Activated T-cell treated with anti-CD3 and anti-CD28 coated beads, Interleukin-2, amount 50 U/mL, for 24 hours (primary cell): ENCODE measurements at places on chromosomes 5 and 9.

DNA sequence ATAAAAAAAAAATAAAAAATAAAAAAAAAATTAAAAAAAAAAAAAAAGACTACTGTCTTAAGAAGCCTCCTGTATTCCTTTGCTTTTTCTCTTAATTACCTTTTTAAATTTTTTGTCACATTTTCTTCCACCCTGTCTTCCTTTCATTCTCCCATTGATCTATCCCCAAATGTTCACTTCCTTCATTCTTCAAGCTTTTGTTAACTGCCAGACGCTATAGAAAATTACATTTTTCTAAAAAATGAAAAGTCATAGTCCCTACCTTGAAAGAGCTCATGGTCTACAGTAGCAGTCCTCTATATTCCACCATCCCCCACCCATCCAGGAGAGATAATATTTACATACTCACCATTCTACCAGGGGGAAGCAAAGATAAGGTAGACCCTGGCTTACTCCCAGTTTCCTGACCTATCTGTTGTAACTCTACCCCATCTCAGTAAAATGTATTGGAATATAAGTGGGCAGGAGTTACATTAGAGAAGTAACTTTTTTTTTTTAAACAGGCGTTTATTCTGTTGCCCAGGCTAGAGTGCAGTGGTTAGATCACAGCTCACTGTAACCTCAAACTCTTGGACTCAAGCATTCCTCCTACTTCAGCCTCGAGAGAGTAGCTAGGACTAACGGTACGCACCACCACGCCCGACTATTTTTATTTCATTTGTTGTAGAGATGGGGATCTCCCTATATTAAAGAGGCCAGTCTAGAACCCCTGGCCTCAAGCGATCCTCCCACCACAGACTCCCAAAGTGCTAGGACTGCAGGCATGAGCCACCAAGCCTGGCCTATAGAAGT is 3.8 kb upstream of the PRKAA1 start:
- DNase-seq: no peak

DNA sequence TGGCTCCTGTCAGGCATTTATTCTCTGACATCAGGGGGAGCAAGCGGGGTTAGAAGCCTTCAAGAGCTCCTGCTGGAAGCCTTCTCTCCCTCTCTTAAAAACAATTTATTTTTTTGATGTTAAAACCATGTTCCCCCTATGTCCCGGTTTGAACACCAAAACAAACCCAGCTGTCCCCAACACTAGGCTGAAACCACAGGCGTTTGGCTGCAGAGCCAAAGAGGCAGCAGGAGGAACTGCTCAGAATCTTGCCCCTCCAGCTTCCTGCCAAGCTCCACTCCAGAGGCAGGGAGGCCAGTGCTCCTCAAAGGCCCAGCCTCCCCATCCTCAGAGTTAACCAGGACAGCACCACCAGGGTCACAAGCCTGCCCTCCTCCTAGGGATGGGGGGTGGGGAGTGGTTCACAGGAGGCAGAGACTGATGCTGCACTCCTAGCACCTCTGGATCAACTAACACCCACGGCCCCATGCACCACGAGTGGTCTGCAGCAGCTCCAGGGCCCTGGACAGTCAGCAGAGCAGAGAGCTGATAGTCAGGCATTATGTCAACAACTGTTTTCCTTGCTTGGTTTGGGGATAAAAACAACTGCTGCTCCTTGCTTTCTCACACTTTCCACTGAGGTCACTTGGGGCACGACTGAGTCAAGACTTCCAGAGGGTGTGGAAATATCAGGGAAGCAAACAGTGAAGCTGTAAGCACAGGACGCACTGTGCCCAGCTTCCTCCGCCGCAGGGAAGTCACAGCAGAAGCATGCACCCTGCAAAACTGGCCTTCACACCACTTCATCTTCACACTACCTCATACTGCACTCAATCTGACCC is 96.5 kb upstream of the ADRA1B start:
- no peak for DNase-seq

GRCh38 chr5:42807722-42808447 is 3.8 kb downstream of the SELENOP start:
- DNase-seq: no peak

GRCh38 chr5:10741661-10742060 is 19.4 kb downstream of the DAP start:
- no peak for DNase-seq

DNA sequence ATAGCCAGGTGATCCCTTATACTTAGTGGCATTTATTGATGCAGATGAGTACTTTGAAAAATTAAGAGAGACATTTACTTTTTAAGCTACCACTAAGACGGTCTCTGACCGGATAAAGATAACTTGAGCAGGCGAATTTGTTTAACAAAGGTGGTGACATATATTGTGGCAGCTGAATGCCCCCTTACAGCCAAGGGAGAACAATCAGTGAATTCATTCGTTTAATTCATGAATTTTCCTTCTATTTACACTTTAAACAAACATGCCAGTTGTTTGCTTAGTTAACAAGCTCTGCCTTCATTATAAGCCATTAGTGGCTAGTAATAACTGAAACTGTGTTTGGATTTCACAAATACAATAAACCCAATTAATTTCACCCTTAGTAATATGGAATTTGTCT is 187.1 kb downstream of the AOPEP start:
- DNase-seq: no peak

DNA sequence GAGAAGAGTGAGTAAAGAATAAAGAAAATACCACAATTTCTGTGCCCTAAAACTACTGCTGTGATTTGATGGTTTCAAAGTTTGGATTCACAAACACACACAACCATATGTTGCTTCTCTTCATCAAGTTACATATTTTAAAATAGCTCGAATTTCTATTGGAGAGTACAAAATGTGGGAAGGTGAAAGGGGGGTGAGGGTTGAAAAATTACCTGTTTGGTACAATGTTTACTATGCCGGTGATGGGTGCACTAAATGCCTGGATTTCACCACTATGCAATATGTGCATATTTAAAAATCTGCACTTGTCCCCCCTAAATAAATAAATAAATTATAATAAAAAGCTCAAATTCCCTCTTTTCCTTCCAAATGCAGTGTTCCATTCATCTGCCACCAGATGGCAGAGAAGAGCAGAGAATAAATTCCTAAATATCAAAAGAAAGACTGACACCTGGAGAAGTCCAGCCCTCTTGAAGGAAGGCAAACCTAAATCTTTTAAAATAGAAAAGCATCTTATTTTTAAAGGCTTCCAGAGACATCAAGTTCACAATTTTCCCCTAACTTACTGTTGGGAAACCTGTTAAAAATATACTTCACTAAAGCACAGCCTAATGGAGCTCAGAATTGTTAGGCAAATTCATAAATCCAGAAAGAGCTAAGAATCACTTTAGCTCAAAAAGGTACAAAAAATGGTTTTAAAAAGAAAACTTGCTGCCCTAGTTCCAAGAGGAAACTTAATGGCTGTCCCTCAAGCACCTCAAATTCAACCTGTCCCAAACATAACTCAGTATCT is 24.8 kb upstream of the HNRNPA0 start:
- no peak for DNase-seq

DNA sequence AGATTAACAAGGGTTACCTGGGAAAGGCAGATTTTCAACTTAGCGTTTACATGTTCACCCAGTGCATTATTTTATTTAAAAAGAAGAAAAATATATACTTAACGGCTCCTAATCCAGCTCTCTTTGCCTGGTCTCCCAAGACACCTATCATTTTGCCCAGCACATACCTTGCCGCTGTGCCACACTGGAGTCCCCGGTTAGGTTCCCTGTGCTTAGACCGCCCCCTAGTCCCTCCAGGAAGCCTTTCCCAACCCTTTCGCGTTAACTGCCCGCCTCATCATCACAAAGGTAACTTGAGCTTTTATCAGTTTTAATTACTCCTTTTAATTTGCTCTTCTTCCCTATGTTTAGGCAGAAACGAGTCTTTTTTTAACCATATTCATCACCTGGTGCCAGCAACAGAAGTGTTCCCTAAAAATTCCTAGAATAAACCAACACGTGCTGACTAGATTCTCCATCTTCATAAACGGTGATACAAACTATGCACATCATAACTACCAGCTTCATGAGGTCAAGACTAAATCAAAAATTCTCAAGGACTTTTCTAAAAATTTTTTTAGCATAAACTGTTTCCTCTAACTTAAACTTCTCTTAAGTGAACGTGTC is 19.7 kb downstream of the DNAJA1 start:
- no peak for DNase-seq

GRCh38 chr5:178340637-178341036 is 108.0 kb upstream of the PHYKPL start:
- DNase-seq: no peak

DNA sequence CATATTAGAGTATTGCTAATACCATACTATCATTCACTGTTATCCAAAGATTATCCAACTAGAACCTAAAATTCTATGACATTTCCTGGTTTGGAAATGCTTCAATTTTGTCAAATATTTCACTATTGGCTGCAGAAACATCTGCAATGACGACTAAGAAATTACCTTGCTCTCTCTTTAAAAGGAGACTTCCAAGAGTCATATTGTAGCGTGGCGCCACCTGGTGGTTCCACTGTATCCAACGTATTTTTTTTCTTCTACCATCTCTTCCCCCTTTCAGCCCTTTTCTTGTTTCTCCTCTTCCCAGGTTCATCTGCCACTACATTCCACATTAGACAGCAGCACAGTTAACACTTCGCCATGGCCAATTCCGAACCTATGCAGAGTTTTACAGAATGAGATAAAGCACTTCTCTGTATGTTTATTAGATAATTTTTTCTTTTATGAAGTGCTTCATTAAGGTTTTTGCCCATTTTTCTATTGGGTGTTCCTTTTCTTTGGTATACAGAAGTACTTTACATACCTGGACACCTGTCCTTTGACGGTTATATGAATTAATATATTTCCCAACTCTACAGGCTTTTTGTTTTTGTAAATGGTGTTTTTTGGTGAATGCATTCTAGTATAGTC is 153.5 kb downstream of the CDC42SE2 start:
- DNase-seq: peak; percentile 85

DNA sequence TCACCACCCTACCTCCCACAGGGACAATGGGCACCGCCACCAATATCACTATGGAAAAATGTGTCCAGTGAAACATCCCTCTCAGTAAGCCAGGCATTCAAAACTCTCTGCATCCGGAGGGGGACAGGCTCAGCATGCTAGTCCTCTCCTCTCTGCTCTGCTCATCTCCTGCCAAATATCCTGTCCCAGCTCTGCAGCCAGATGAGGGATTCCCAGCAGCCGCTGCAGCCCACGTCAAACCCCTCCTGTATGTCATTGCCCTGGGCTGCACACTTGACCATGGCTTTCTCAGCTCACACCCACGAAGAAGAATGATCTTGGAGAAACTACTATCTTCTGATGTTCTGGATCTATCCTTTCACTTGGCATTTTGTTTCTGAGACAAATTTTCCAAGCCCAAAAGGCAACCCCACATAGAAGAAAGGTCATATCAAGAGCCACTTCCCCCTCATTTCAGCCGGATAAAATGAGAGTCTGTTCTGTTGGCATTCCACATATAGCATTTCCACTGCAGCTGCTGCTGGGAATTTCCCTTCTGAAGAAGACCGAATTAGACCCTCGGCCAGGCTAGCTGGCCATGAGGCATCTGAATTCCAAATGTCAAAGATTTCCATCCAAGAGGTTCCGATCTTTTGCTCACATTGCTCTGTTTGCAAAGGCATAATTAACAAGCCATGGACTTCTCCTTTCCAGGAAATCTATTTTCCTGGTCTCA is 338.0 kb downstream of the ACTL7B start:
- DNase-seq: no peak

DNA sequence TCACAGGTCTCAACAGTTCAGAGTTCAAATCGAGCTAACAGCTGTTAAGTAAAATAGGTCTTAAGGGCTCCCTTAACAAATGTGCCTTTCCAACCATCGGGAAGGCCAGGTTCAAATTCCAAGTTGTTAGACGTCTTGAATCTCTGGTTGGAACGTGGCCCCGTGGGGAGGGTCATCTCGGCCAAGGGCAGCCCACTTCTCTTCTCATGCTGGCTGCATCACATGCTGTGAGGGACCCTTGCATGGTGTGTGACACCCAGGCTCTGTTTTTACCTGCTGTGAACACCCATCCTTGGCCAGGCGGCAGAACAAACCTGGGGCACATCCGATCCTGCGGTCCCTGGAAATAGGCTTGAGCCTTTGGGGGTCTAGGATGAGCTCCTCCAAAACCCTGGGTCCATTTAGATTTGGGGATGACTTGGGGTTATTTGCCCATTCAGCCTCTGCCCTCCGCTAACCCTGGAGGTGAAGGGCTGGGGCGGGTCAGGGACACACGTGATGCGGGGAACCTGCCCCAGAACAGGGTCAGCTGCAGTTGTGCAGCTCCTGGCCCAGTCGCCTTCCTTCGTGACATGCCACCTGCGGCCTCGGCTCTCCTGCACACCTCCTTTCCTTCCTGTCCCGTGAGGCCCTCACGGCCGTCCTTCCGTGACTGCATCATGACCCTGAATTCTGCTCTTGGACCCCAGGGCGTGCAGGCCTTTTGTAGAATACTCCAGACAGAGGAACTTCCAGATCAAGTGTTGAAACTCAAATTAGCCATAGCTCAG is 45.9 kb downstream of the BOD1 start:
- no peak for DNase-seq

GRCh38 chr5:16776611-16777251 is 159.4 kb downstream of the MYO10 start:
- no peak for DNase-seq

DNA sequence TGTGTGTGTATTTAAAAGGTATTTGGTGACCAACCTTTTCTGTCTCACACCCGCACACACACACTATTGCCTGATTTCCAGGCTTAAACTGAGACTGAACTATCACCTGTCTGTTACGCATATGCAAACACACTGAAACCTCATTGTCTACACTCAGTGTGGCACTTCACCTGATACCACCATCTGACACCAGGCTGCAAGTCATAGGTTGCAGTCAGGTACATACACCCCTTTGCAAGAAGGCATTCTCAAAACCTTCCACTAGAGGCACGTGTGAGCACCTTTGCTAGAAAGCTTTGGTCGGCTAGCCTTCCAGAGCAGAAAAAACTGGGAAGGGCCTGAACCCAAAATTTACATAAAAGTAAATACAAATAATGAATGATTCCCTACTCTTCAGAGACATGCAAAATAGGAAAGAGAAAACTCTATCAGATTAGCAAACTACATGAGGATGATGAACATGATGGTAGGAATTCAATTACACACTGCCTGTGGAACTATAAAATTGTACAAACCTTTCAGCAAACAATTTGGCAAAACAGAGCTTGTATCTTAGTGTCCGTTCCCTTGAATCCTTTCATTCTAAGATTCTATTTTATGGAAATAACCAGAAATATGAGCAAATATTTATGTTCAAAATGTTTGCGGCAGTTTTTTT is 5.9 kb upstream of the FOXD1 start:
- DNase-seq: no peak

DNA sequence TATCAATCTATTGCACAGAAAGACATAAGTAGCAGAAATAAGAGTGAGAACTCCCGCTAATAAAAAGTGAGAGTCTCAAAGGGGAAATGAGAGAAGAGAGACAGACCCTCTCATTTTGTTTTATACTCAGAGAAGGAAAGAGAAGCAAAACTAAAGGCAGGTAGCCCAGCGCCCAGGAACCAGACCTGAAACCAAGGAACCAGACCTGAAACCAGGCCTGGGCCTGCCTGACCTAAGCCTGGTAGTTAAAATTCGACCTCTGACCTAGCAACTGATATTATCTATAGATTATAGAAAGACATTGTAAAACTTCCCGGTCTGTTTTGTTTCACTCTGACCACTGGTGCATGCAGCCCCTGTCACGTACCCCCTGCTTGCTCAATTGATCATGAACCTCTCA is 134.5 kb upstream of the SEMA6A start:
- DNase-seq: no peak

- DNase-seq: no peak
Measured at GRCh38 chr9:88691811-88692210, 156.8 kb downstream of the NXNL2 start.

GRCh38 chr5:82031220-82032119 is 59.6 kb downstream of the ATG10 start:
- no peak for DNase-seq

GRCh38 chr9:23539311-23539710 is 286.7 kb downstream of the ELAVL2 start:
- no peak for DNase-seq
